Esophagus mucosa (tissue), 1 donor: ENCODE measurements at places on chromosomes 16 and 17. TPM values are rescaled to one million over a fixed set of nuclear protein-coding genes. Genes with fewer than 3 reads are reported as not detected.

Gene TNK1
- total RNA-seq: 6.1 TPM

Gene ITGAX
- total RNA-seq: 1.9 TPM

Gene IGF2BP1
- not detected for total RNA-seq

Gene KRT25
- total RNA-seq: not detected

GRCh38 chr16:79856581-79856980 lies 256.0 kb upstream of the MAF start:
- ATAC-seq: no peak

DNA sequence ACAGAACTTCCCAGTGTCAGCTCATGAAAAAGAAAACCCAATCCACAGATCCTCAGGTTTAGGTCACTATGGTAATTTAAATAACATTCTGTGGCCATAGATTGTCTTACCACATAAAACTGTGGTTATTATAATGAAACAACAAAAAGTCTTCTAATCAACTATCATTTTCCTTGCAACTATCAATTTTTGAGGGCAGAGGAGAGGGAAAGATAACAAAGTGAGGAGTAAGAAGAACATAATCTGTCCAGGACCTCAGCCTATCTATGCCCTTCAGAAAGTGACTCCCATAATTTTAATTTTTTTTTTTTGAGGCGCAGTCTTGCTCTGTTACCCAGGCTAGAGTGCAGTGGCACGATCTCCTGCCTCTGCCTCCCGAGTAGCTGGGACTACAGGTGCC lies 4.0 kb upstream of the GGNBP2 start:
- no peak for ATAC-seq

- peak; percentile 56 for ATAC-seq
Measured at GRCh38 chr16:2856061-2856670, 1.8 kb downstream of the PRSS22 start.

- ATAC-seq: no peak
Measured at GRCh38 chr17:427891-428290, 75.3 kb upstream of the RPH3AL start.
